CD4-positive, alpha-beta memory T cell (primary cell): ENCODE measurements at places on chromosomes 16 and 17. TPM values are rescaled to one million over a fixed set of nuclear protein-coding genes. Genes with fewer than 3 reads are reported as not detected.

The SLC16A6 gene
- total RNA-seq, result 6.9 TPM

The WFIKKN1 gene
- 0.86 TPM for total RNA-seq

The TP53TG3B gene
- not detected for total RNA-seq

The C16orf92 gene
- not detected for total RNA-seq

The PRSS36 gene
- total RNA-seq, result 0.67 TPM

The PIK3R5 gene
- 85.1 TPM for total RNA-seq

The NPTX1 gene
- total RNA-seq, result not detected

The TAC4 gene
- total RNA-seq, result not detected

The SKAP1 gene
- 88.7 TPM for total RNA-seq

The PKMYT1 gene
- 0.79 TPM for total RNA-seq

The CLEC18B gene
- total RNA-seq, result 3.1 TPM
